ENCODE measurements at places on chromosomes 5 and 9. TPM values are rescaled to one million over a fixed set of nuclear protein-coding genes. Genes with fewer than 3 reads are reported as not detected.

The KCNIP1 gene
- 3.6 TPM for total RNA-seq

GRCh38 chr5:57816108-57816507 is 333.5 kb upstream of the ACTBL2 start:
- H3K4me3 ChIP-seq = no peak overlapping the region
- H3K27ac ChIP-seq = no peak overlapping the region
- H3K36me3 ChIP-seq = no peaks in the 10 kb centered on the region
- DNase-seq = no peak

GRCh38 chr5:17037751-17038150 is 101.7 kb upstream of the MYO10 start:
- H3K4me3 ChIP-seq = no peak overlapping the region
- H3K4me1 ChIP-seq = no peaks in the 10 kb centered on the region
- no peaks in the 10 kb centered on the region for H3K27me3 ChIP-seq
- DNase-seq = no peak

- H3K4me3 ChIP-seq = peak overlapping the region; percentile 69
- peak overlapping the region; percentile 74 for H3K27ac ChIP-seq
- DNase-seq = no peak
- H3K27me3 ChIP-seq = no peaks in the 10 kb centered on the region
- H3K4me1 ChIP-seq = peaks cover 37% of the 10 kb centered on the region
These were observed 5.6 kb upstream of the RNF44 start for GRCh38 chr5:176542596-176543427.

- no peak overlapping the region for H3K4me3 ChIP-seq
- no peaks in the 10 kb centered on the region for H3K36me3 ChIP-seq
- DNase-seq = no peak
- no peaks in the 10 kb centered on the region for H3K4me1 ChIP-seq
These were observed 240.1 kb upstream of the GRAMD2B start for GRCh38 chr5:126182971-126183695.

- H3K27me3 ChIP-seq = peaks cover 14% of the 10 kb centered on the region
- no peak overlapping the region for H3K4me3 ChIP-seq
- H3K4me1 ChIP-seq = no peaks in the 10 kb centered on the region
- no peak for DNase-seq
These were observed 513.9 kb downstream of the CTNND2 start for GRCh38 chr5:11390291-11390767.

- H3K27ac ChIP-seq = no peak overlapping the region
- DNase-seq = peak; percentile 66
- no peak overlapping the region for H3K4me3 ChIP-seq
- no peaks in the 10 kb centered on the region for H3K36me3 ChIP-seq
These were observed 3.7 kb downstream of the C9orf50 start for GRCh38 chr9:129617167-129617566.

GRCh38 chr5:58153255-58153654 is 306.6 kb downstream of the PLK2 start:
- no peak for DNase-seq
- no peak overlapping the region for H3K27ac ChIP-seq
- H3K4me3 ChIP-seq = no peak overlapping the region
- H3K27me3 ChIP-seq = no peaks in the 10 kb centered on the region
